Bronchial smooth muscle cell (primary cell): ENCODE measurements at places on chromosomes 7 and 10. TPM values are rescaled to one million over a fixed set of nuclear protein-coding genes. Genes with fewer than 3 reads are reported as not detected.

NPFFR1 gene
- total RNA-seq = under 0.01 TPM in 1 of 2 replicates, not detected in the other

PURB gene
- total RNA-seq = 6.9 and 13.2 TPM in 2 replicates

MAT1A gene
- not detected in 2 replicates for total RNA-seq

TWIST1 gene
- total RNA-seq = 104 and 127 TPM in 2 replicates

DRGX gene
- not detected in 2 replicates for total RNA-seq

WEE2 gene
- total RNA-seq = 0.17 TPM in 1 of 2 replicates, not detected in the other

FEZF1 gene
- total RNA-seq = not detected in 2 replicates

ZNF248 gene
- total RNA-seq = 7.5 and 8.8 TPM in 2 replicates

DEPP1 gene
- total RNA-seq = 24.1 and 100 TPM in 2 replicates

VWDE gene
- total RNA-seq = under 0.01 and 0.16 TPM in 2 replicates

P4HA1 gene
- 110 and 152 TPM in 2 replicates for total RNA-seq

CADPS2 gene
- 11.8 and 16.6 TPM in 2 replicates for total RNA-seq

FBXO24 gene
- total RNA-seq = 0.43 and 0.47 TPM in 2 replicates

SNCG gene
- total RNA-seq = 7.2 and 69.4 TPM in 2 replicates

VGF gene
- total RNA-seq = 0.32 TPM in 1 of 2 replicates, not detected in the other
